ENCODE measurements at places on chromosomes 1 and 21.
A peak's percentile ranks its signal among the peaks of the same experiment; 100 is the strongest.

- DNase-seq: peak; percentile 75
Measured at GRCh38 chr1:87478231-87478630, 149.6 kb downstream of the LMO4 start.

DNA sequence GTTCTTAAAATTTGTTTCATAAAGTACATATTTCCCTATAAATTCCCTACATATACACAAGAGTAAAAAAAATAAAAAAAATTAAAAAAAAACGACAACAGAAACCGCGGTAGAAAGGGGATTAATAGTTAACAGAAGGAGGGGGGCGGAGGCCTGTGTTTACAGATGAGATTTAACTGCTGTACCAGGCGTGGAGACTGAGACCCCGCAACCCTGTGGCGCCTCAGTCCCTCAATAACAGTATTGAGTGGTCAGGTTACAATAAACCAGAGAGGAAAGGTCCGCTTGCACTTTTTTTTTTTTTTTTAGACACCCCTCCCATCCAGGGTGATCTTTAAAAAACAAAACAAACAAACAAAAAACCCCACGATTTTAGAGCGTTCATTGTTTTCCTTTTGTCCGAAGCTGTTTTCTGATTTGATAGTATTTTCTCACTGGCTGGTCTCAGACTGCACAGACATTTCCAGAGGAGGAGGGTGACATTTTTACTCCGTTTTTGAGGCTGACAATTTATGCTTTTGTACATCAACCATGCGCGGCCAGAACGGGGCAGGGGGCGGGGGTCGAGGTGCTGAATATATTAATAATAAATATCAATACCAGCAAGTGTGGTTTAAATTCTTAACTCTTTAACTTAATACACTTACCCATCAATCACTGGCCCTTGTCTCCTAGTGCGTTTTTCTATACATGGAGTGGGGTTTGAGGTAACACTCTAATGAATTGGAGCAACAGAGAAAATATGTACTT is 1223.9 kb downstream of the BRINP3 start:
- no peak for DNase-seq

- DNase-seq: peak; percentile 51
Measured at GRCh38 chr1:205287767-205288559, 33.6 kb downstream of the NUAK2 start.

- DNase-seq: no peak
Measured at GRCh38 chr1:218587900-218588299, 242.8 kb downstream of the TGFB2 start.

GRCh38 chr21:41365377-41366107 is 3.7 kb downstream of the MX2 start:
- no peak for DNase-seq

GRCh38 chr1:170692866-170693575 is 29.1 kb downstream of the PRRX1 start:
- no peak for DNase-seq

Data from H9 (cell line).